NCI-H226 (cell line): ENCODE measurements at places on chromosomes 4 and X.
A peak's percentile ranks its signal among the peaks of the same experiment; 100 is the strongest.

DNA sequence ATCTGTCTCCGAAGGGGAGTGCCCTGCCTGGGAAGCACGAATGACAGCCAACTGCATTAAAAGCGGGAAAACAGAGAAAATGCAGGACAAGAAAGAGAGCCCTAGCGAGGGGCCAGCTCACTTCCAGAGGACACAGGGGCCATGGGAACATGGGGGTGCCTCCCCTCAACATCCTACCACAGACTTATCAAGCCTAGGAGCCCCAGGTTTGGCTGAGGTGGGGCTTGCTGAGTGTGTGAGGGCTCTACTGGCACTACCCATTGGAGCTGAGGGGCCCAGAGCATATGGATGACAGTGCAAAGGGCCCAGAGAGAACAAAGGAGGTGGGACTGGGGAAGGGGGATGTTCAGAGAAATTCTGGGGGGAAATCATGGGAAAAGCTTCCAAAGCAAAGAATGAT, 101.8 kb downstream of the PJA1 start:
- DNase-seq = no peak

GRCh38 chrX:134545510-134545909, 85.5 kb downstream of the HPRT1 start:
- DNase-seq = no peak

DNA sequence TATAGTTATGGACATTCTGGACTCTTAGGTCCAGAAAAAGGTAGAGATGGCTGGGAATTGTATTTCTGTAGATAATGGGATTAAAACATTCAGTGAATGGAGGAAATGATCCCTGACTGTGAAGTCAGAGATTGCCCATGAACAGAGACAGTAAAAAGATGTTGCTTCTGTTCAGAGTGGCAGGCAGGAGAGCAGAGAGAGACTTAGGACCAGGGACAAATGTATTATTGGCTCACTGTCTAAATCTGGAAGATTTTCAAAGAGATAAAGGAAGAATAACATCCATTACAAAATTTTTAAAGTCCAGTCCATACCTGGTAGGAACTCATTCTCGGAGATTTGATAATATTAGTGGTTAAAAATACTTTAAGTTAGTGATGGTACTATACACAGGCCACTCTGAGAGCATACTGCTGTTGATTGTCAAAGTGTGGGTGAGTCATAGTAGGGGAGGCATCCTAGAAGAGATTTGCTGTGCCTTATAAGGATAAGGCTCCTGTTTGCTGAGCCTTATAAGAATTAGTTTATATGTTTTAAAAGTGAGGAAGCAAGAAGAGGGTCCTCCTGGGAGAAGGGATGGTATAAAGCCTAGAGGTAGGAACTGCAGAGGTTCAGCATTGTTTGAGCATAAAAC, 53.0 kb downstream of the JADE3 start:
- DNase-seq = peak; percentile 3

DNA sequence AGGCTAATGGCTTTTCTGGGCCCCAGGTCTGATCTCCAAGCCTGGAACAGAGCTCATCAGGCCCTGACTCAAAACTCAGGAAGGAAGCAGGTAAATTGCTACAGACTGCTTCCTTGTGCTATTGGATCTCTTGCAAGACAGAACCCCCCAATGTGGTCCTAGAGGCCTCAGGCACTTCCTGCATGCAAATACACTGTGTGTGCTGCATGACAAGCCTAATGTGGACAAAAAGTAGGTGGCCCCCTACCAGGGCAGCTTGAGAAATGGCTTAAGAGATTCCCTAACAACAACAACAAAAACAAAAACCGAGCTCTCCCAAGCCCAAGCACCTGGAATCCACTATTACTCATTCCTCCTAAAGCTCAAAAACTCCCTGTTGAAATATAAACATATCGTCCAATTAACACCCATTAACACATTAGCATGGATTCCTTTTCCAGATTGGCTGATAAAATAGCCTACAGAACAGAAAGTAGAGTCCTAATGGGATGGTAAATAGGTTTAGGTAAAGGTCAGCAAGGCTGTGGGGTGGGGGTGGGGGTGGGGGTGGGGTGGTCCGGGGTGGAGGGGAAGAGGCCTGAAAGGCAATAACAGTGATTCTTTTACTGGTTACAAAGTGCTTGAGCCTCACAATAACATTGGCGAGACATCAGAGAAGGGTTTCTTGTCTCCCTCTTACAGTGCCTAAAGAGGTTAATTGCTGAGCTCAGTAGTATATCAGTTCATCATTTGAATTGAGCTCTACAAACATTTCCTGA, 24.1 kb upstream of the FGF16 start:
- no peak for DNase-seq

- no peak for DNase-seq
These were observed 115.4 kb upstream of the STK26 start for GRCh38 chrX:131907488-131908314.

GRCh38 chrX:140710710-140711109, 1.2 kb downstream of the LINC00632 start:
- DNase-seq = no peak

DNA sequence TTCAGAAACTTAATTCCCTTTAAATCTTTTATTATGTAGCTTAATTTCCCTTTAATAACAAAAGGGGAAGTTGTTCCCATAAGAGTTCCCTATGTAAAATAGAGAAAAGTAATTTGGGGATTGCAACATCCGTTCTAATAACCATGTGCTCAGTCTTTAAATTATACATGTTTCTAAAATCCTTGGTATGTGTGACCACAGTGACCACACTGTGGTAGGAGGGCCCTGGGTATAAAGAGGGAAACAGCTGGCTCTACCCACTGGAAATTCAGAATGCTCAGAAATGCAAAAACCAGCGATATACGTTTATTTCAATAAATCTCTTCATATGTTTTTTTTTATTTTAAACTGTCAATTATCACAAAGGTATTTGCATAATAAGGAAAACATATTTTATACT, 219.1 kb downstream of the FGF13 start:
- no peak for DNase-seq

DNA sequence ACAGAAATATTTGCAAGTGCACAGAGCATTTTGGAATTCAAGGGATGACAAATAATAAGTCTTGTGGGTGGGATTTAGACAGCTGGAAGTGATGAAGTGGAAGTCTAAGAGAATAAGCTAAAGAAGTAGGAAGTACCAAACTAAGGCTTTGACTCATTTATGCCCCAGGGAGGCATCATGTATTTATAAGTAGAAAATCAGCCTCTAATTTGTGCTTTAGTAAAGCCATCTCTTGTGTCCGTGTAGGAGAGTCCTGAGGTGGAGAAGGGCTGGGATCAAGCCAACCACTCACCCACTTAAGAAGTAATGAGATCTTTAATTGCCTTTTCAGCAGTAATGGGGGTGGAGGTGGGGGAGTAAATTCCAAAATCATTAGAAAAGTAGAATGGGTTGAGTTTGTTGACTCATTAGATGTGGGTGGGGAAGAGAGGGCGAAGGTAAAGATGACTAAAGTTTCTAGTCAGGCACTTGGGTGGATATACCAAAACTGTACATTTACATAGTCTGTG, 356.7 kb downstream of the STIM2 start:
- peak; percentile 68 for DNase-seq

- no peak for DNase-seq
These were observed 430.9 kb downstream of the C4orf33 start for GRCh38 chr4:129526812-129527211.

- no peak for DNase-seq
These were observed 88.1 kb downstream of the SPANXN3 start for GRCh38 chrX:143429131-143429530.

DNA sequence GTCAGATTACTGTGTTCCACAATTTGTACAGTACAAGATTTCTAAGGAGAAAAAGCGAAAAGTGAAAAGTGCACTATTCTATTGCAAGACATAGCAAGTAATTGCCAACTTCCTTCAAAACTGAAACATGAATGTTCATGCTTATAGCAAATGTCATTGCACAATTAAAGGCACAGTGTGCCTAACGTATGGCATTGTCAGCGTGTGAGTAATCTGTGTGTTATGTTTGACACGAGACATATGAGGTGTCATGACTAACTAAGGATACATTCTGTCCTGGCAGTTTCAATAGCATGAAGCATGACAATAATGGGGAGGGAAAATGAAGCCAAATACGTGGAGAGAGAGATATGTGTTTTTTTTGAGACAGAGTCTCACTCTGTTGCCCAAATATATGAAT, 33.6 kb upstream of the TBC1D9 start:
- DNase-seq = no peak

GRCh38 chr4:57410331-57411052, 300.3 kb upstream of the IGFBP7 start:
- no peak for DNase-seq

DNA sequence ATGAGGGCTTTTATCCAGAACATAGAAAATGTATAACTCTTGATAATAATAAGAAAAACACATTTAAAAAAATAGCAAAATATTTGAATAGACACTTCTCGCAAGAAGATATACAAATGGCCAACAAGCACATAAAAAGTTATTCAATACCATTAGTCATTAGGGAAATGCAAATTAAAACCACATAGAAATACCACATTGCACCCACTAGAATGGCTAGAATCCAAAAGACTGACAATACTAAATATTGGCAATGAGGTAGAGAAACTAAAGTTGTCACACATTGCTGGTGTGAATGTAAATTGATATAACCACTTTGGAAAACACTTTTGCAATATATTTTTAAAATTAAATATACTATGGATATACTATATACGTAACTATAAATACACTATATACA, 754.3 kb upstream of the MAGEB2 start:
- no peak for DNase-seq

DNA sequence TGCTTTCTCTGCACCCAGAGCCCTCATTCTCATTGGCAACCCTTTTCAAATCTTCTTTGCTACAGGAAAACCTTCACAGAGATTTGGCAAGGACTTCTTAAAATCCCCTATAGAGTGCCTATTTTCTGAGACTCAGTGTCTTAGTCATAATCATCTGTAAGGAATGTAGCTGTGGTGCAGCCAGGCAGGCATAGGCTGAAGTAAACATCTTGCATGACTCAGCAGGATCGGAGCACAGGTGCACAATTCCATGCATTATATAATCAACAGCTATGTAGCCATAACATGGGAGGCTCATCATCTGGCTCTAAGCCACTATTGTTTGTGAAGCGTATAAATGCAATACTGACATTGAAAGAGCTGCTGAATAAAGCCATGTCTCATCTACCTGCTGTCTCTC, 368.8 kb downstream of the MAGEE1 start:
- no peak for DNase-seq

- DNase-seq = no peak
These were observed 4.8 kb upstream of the GAR1 start for GRCh38 chr4:109810552-109811387.

DNA sequence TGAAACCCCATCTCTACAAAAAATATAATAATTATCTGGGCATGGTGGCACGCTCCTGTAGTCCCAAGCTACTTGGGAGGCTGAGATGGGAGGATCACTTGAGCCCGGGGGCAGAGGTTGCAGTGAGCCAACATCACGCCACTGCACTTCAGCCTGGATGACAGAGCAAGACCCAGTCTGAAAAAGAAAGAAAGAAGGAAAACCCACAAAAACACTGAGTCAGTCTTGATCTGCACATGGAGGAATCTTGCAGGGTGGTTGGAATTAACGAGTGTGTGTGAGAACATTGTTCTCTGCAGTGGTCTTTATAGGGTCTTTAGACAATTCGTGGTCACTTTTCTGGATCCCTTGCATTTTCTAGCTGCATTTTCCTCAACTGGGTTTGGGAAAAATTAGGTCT, 23.2 kb downstream of the ADD1 start:
- no peak for DNase-seq

DNA sequence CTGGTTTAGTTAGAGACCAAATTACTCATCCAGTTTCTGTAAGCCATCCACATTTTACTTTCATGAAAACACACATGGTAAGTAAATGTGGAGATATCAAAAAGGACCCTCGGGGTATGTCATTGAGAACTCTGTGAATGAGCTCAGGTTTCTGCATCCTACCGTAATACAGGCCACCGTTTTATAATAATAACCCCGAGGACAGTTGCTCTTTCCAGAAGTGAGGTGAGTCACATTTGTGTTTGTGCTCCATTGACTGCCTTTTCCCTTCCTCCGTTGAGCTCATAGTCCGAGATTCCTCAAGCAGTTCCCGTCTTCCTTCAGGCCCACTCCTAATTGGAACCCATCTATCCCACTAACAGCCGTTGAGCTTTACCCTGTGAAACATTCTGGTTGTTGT, 95.3 kb downstream of the GRID2 start:
- DNase-seq = no peak

- DNase-seq = peak; percentile 46
These were observed 1317.6 kb downstream of the ADGRL3 start for GRCh38 chr4:62517716-62518115.

- peak; percentile 41 for DNase-seq
These were observed 56.8 kb downstream of the SMIM20 start for GRCh38 chr4:25970691-25971432.

- DNase-seq = no peak
These were observed 89.4 kb downstream of the ABLIM2 start for GRCh38 chr4:8069102-8069752.

- no peak for DNase-seq
These were observed 15.2 kb downstream of the USP53 start for GRCh38 chr4:119227690-119228089.

GRCh38 chrX:19990151-19990555, 708 bp downstream of the BCLAF3 start:
- no peak for DNase-seq

DNA sequence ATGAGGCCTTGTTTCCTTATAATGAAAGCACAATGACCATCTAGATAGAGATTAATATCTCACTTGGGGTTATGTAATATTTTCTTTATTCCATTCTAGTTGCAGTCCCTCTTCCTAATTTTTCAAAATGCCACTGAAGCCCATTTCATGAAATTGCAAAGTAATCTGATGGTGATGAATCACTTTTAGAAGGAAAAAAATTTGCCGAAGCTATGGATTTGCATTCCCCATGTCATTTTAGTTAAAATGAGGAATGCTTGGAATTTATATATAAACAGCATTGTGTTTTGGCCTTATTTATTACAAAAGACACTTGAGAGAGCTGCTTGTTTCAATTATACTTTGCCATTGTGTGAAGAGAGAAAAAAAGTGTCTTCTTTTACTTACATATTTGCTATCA, 241.7 kb upstream of the TEX13A start:
- DNase-seq = no peak

DNA sequence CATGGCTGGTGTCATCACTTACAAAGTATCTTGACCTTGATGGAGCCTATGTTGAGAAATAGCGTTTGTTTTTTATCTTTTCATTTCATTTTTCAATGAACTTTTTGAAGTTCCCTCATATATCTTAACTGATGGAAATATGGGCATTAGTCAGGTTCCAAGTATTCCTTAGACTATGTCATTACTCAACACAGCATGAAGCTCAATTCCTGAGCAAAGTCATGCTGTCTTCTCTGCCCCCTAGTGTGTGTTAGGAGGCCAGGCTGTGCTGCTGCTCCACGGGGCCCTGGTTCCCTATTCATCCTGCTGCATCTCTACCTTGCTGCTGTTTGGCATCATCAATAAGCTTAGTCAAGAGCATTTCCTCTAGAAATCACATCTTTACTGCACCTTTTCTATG, 40.9 kb downstream of the GPR143 start:
- DNase-seq = peak; percentile 49

DNA sequence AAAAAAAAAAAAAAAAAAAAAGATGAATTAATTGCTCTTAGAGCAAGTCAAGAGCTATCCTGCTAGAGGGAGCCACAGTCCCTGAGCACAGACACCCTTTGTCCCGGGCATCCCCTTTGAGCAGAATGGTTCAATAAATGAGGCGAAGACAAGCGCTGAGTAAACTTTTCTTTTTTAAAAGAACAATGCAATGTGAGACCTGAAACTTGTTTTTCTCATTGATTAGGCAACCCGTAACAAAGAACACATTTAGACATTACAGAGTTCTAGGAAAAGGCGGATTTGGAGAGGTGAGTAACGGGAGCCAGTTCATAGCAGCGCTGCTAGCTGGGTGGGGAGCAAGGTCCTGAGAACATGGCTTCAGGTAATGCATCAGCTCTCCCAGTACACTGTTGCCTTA, 46.1 kb downstream of the GRK4 start:
- no peak for DNase-seq
